Thyroid gland (tissue), 4 donors: ENCODE measurements at places on chromosomes 11 and 22. TPM values are rescaled to one million over a fixed set of nuclear protein-coding genes. Genes with fewer than 3 reads are reported as not detected.

Gene CD3E
- 3.1 TPM for total RNA-seq

Gene SMIM35
- total RNA-seq, result not detected

Gene P2RY2
- 29.3 TPM for total RNA-seq

DNA sequence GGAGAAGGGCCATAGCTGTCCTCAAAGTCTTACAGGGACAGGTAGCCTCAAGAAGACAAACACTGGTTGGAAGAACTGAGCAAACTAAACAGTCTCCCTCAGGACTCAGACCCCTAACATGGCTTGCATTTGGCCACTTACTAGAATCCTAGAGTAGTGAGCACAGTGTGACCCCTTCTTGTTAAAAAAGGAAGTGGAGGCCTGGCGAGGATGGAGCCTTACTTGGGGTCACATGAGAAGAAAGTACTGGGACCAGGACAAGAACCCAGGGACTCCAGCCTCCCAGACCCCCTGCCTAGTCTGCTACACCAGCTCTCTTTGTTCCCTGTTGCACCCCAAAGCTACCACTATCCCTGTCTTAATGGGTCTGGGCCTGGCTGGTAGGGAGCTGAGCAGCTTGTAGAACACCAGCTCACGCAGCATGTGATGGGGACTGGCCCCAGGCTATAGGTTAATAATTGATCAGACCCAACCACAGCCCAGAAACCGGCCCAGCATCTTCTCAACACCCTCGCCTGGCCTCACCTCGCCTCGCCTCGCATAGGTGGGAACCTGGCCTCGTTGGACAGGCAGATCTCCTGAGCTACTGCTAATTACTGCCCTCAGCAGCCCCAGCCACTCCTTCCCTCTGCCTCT lies 17.6 kb downstream of the DGAT2 start:
- DNase-seq, result no peak
- H3K27ac ChIP-seq, result no peak overlapping the region
- H3K4me1 ChIP-seq, result no peaks in the 10 kb centered on the region
- H3K36me3 ChIP-seq, result no peaks in the 10 kb centered on the region
- no peak overlapping the region for H3K4me3 ChIP-seq

- peak; percentile 15 for DNase-seq
- no peaks in the 10 kb centered on the region for H3K27me3 ChIP-seq
- peak overlapping the region; percentile 16 for H3K27ac ChIP-seq
Measured at GRCh38 chr11:61362542-61362875, 335 bp downstream of the TMEM138 start.
